ENCODE measurements at places on chromosomes 12 and 14. TPM values are rescaled to one million over a fixed set of nuclear protein-coding genes. Genes with fewer than 3 reads are reported as not detected.

TAS2R8 gene
- not detected for total RNA-seq

- H3K36me3 ChIP-seq, result peaks cover 62% of the 10 kb centered on the region
- H3K4me3 ChIP-seq, result peak overlapping the region; percentile 82
- peak overlapping the region; percentile 100 for H3K27ac ChIP-seq
- peaks cover 43% of the 10 kb centered on the region for H3K4me1 ChIP-seq
- H3K27me3 ChIP-seq, result no peaks in the 10 kb centered on the region
Measured at GRCh38 chr12:57518176-57518919, 2.0 kb downstream of the DDIT3 start.

- H3K4me3 ChIP-seq, result no peak overlapping the region
- peaks cover 40% of the 10 kb centered on the region for H3K27me3 ChIP-seq
- H3K36me3 ChIP-seq, result peaks cover 4% of the 10 kb centered on the region
- H3K27ac ChIP-seq, result peak overlapping the region; percentile 1
- H3K4me1 ChIP-seq, result peaks cover 31% of the 10 kb centered on the region
Measured at GRCh38 chr14:104665114-104665656, 24.2 kb upstream of the INF2 start.

- peak; percentile 60 for DNase-seq
- peaks cover 43% of the 10 kb centered on the region for H3K4me1 ChIP-seq
- H3K27me3 ChIP-seq, result peaks cover 43% of the 10 kb centered on the region
- H3K4me3 ChIP-seq, result peak overlapping the region; percentile 18
- H3K36me3 ChIP-seq, result peaks cover 5% of the 10 kb centered on the region
- H3K27ac ChIP-seq, result peak overlapping the region; percentile 70
Measured at GRCh38 chr14:56002876-56003625, 115.2 kb upstream of the PELI2 start.

DNA sequence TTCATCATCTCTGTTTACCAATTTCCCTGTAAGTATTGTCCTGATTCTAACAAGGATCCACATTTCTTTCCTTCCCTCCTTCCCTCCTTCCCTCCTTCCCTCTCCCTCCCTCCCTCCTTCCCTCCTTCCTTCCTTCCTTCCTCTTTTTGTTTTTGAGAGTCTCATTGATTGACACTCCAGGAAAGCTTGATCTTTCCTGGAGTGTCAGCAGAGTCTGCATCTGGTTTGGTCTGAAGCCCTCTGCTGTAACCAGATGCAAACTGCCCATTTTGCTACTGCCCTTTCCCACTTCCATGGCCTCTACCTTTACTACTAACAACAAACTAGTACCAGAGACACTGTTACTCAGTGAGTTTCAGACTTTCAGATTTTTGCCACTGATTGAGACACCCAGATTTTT lies 14.4 kb upstream of the OR6C65 start:
- H3K36me3 ChIP-seq, result no peaks in the 10 kb centered on the region
- H3K27me3 ChIP-seq, result peaks cover 4% of the 10 kb centered on the region
- DNase-seq, result no peak
- H3K4me1 ChIP-seq, result no peaks in the 10 kb centered on the region

DNA sequence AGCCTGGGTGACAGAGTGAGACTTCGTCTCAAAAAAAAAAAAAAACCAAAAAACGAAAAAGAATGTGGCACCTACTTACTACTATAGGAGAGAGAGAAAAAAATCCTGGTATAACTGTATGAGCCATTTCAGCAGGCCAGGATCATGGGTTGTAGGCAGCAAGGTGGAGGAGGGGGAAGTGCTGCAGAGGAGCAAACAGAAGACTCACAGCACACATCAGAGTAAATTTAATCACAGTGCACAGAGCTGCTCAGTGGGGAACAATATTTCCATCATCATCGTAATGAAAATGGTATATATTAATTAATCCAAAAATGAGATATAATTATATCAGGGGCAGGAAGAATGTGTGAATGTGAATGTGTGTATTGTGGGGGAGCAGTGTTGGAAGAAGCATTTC lies 175.8 kb downstream of the SLC2A13 start:
- H3K27ac ChIP-seq, result no peak overlapping the region
- no peaks in the 10 kb centered on the region for H3K27me3 ChIP-seq
- no peaks in the 10 kb centered on the region for H3K36me3 ChIP-seq
- H3K4me1 ChIP-seq, result peaks cover 7% of the 10 kb centered on the region
- no peak for DNase-seq

- H3K4me1 ChIP-seq, result peaks cover 7% of the 10 kb centered on the region
- no peaks in the 10 kb centered on the region for H3K36me3 ChIP-seq
- no peak overlapping the region for H3K27ac ChIP-seq
- DNase-seq, result no peak
Measured at GRCh38 chr12:91952916-91953315, 192.7 kb downstream of the BTG1 start.

FZD10 gene
- not detected for total RNA-seq

SYNDIG1L gene
- total RNA-seq, result not detected

POLE2 gene
- 24.9 TPM for total RNA-seq

- no peak for DNase-seq
- no peaks in the 10 kb centered on the region for H3K27me3 ChIP-seq
- no peak overlapping the region for H3K27ac ChIP-seq
- H3K36me3 ChIP-seq, result no peaks in the 10 kb centered on the region
Measured at GRCh38 chr12:38113991-38114390, 202.6 kb upstream of the ALG10B start.

DNA sequence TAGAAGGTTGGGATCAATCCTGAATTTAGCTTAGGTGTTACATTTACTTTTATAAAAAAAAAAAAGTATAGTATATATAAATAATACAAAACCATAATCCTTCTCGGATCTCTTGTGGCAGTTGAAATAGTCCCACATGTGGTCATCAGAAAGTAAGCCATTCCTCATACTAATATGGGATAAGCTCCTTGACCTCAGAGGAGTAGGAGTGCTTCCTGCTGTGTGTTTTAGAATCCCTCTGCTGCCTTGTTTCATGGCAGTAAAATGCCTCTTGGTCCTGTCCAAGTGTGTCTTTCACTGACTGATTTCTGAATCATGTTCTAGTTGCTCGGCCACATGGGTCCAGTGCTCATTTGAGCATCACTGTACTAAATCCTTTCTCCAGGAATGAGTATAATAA lies 117.0 kb downstream of the NTN4 start:
- no peak overlapping the region for H3K27ac ChIP-seq
- peaks cover 4% of the 10 kb centered on the region for H3K27me3 ChIP-seq
- no peaks in the 10 kb centered on the region for H3K36me3 ChIP-seq
- no peak overlapping the region for H3K4me3 ChIP-seq
- H3K4me1 ChIP-seq, result no peaks in the 10 kb centered on the region

- DNase-seq, result no peak
- H3K4me1 ChIP-seq, result peaks cover 5% of the 10 kb centered on the region
- no peak overlapping the region for H3K27ac ChIP-seq
- H3K27me3 ChIP-seq, result no peaks in the 10 kb centered on the region
- H3K36me3 ChIP-seq, result no peaks in the 10 kb centered on the region
Measured at GRCh38 chr12:53353257-53353655, 17.1 kb upstream of the SP7 start.

GRCh38 chr14:103207388-103208072 lies 84.3 kb downstream of the TNFAIP2 start:
- H3K27ac ChIP-seq, result no peak overlapping the region
- H3K27me3 ChIP-seq, result peaks cover 29% of the 10 kb centered on the region
- H3K36me3 ChIP-seq, result peaks cover 2% of the 10 kb centered on the region
- DNase-seq, result no peak
- no peaks in the 10 kb centered on the region for H3K4me1 ChIP-seq

- peaks cover 25% of the 10 kb centered on the region for H3K4me1 ChIP-seq
- DNase-seq, result no peak
- no peak overlapping the region for H3K4me3 ChIP-seq
- no peaks in the 10 kb centered on the region for H3K36me3 ChIP-seq
- H3K27ac ChIP-seq, result peak overlapping the region; percentile 57
Measured at GRCh38 chr12:110591451-110592051, 8.4 kb upstream of the PPTC7 start.

SLC6A13 gene
- total RNA-seq, result not detected

GRCh38 chr14:66507181-66507721 lies 696 bp upstream of the GPHN start:
- no peaks in the 10 kb centered on the region for H3K36me3 ChIP-seq
- H3K27ac ChIP-seq, result peak overlapping the region; percentile 83
- H3K4me3 ChIP-seq, result peak overlapping the region; percentile 95
- peaks cover 37% of the 10 kb centered on the region for H3K4me1 ChIP-seq

NGDN gene
- 34.8 TPM for total RNA-seq

PLD4 gene
- not detected for total RNA-seq

LMO3 gene
- total RNA-seq, result not detected

DAAM1 gene
- total RNA-seq, result 22.2 TPM

- no peaks in the 10 kb centered on the region for H3K4me1 ChIP-seq
- H3K27me3 ChIP-seq, result peaks cover 33% of the 10 kb centered on the region
- H3K4me3 ChIP-seq, result no peak overlapping the region
- H3K27ac ChIP-seq, result no peak overlapping the region
- H3K36me3 ChIP-seq, result no peaks in the 10 kb centered on the region
Measured at GRCh38 chr14:61932974-61933373, 170.8 kb downstream of the SNAPC1 start.

GRCh38 chr12:55906056-55906455 lies 21.6 kb downstream of the PYM1 start:
- H3K27ac ChIP-seq, result no peak overlapping the region
- H3K4me3 ChIP-seq, result no peak overlapping the region
- no peak for DNase-seq
- no peaks in the 10 kb centered on the region for H3K27me3 ChIP-seq
- peaks cover 4% of the 10 kb centered on the region for H3K4me1 ChIP-seq
- peaks cover 27% of the 10 kb centered on the region for H3K36me3 ChIP-seq

GRCh38 chr14:84688297-84689025 lies 841.5 kb upstream of the FLRT2 start:
- DNase-seq, result no peak
- no peak overlapping the region for H3K27ac ChIP-seq
- no peak overlapping the region for H3K4me3 ChIP-seq
- no peaks in the 10 kb centered on the region for H3K36me3 ChIP-seq

DNA sequence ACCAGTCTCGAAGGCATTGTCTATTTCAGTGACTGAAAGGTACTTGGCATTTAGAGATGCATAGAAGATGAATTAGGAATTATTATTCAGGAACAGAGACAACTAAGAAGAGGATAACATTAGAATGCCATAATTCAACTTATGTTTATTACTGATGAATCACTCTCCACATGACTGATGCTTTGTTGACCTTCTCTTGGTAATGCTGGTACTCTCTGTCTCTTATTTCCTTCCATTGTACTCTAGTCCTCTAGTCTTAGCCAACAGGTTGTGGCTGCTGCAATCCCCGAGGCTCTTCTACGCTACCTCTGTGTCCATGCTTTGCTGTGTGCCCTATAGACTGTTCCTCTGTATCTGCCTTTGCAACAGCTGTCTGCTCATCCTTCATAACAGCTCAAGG lies 652.9 kb downstream of the NRXN3 start:
- H3K36me3 ChIP-seq, result no peaks in the 10 kb centered on the region
- no peak overlapping the region for H3K27ac ChIP-seq
- no peak for DNase-seq
- H3K4me3 ChIP-seq, result no peak overlapping the region
- H3K27me3 ChIP-seq, result no peaks in the 10 kb centered on the region

DNA sequence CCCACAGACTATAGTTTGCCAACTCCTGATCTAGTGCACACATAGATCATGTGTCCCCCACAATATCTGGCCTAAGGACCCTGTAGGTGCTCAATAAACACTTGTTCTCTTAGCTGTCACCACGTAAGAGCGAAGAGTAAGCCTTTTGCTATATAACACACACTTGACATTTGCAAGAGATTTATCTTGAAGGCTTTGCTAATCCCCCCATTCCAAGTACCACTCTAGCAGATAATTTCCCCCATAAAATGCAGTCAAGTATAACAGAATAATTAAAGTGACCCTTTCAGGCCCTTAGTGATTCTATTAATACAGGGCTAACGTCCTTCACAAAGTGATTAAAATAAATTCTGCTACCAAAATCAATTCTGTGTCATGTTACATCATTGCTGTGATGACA lies 87.5 kb downstream of the PLXNC1 start:
- no peak for DNase-seq
- no peak overlapping the region for H3K4me3 ChIP-seq
- peaks cover 2% of the 10 kb centered on the region for H3K4me1 ChIP-seq
- peaks cover 33% of the 10 kb centered on the region for H3K36me3 ChIP-seq

GRCh38 chr12:110742718-110743570 lies at the start of gene PPP1CC:
Gene PPP1CC (minus strand): TSS chr12:110742891. CDS start chr12:110742707, 184 bp downstream.
- peak within 1 kb of the TSS; percentile 99 for H3K4me3 ChIP-seq
- H3K27ac ChIP-seq, result peak within 1 kb of the TSS; percentile 98
- peak; percentile 93 for DNase-seq
- H3K36me3 ChIP-seq, result peaks cover 34% of the 10 kb centered on the region
- no peaks in the 10 kb centered on the region for H3K27me3 ChIP-seq

DNA sequence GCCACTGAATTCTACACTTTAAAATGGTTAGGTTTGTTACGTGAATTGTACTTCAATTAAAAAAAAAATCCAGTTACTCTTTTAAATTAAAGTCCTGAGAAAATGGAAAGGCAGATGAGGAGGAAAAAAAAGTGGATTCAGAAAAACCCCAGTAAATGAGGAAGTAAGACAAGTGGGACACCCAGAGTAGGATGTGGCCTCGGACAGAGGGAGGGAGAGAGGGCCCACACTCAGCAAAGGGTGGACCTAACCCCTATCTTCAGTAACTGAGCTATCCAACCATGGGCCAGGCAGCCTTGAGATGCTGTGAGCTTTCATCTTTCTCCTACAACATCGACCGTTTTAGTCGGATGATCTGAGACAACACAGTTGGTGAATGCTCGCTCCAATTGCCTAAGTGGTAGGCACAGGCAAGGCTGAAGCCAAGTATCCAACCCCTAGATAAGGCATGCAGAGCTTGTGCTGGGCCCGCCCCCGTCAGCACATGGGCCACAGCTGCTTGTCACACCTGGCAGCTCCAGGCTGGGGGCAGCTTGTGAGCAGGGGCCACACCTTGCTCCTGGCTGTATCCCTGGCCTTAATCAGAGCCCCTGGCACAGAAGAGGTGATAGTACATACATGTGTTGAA lies 142.1 kb downstream of the TTC7B start:
- no peak for DNase-seq
- no peak overlapping the region for H3K4me3 ChIP-seq
- no peaks in the 10 kb centered on the region for H3K27me3 ChIP-seq
- no peaks in the 10 kb centered on the region for H3K36me3 ChIP-seq
- peaks cover 29% of the 10 kb centered on the region for H3K4me1 ChIP-seq

FBXO34 gene
- total RNA-seq, result 25.1 TPM

GPD1 gene
- total RNA-seq, result 0.28 TPM

CACNA1C gene
- 0.30 TPM for total RNA-seq

KCNMB4 gene
- 0.23 TPM for total RNA-seq

SLC25A21 gene
- not detected for total RNA-seq

DNA sequence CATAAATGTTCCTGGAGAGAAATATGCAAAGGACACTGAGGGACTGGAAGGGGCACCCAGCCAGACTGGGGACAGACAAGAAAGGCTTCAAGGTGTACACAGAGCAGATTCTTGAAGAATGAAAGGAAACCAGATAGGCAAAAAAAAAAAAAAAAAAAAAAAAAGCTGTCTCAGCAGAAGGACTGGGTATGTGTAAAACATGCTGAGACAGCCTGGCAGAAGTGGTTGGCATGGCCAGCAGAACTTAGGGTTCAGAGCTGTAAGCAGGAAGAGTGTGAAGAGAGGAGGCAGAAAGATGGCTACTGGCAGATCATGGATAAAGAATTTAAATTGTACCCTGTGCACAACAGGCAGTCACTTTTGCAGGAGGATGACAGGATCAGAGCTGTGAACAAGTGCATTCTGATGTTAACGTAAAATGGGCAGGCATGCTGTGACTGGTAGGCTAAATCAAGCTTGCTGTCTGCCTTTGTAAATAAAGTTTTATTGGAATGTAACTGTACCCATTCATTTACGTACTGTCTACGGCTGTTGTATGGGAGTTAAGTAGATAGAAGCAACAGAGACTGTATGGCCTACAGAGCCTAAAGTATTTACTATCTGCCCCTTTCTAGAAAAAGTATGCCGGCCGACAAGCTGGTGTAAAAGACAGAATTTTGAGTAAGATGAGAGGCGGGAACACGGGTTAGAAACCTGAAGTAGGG lies 42.2 kb downstream of the UBR7 start:
- peaks cover 11% of the 10 kb centered on the region for H3K36me3 ChIP-seq
- peak overlapping the region; percentile 19 for H3K27ac ChIP-seq
- H3K27me3 ChIP-seq, result no peaks in the 10 kb centered on the region
- H3K4me1 ChIP-seq, result peaks cover 24% of the 10 kb centered on the region

Data from activated CD4-positive, alpha-beta memory T cell treated with anti-CD3 and anti-CD28 coated beads, Interleukin-2, amount 10 ng/mL, durations not matched to agents 7 days and 5 days (primary cell).